ENCODE measurements at places on chromosomes 7 and 10. TPM values are rescaled to one million over a fixed set of nuclear protein-coding genes. Genes with fewer than 3 reads are reported as not detected.

Gene SPDYE1
- total RNA-seq, result not detected

Gene PCLO
- 1.2 TPM for total RNA-seq

Gene OPN1SW
- not detected for total RNA-seq

Gene OR6B1
- not detected for total RNA-seq

Gene GPC2
- 1.2 TPM for total RNA-seq

Gene CFAP58
- 0.86 TPM for total RNA-seq

GRCh38 chr7:36509962-36510361, 120.3 kb downstream of the ANLN start:
- DNase-seq, result no peak

- DNase-seq, result peak; percentile 88
These were observed 859 bp upstream of the CH25H start for GRCh38 chr10:89207801-89208551.

GRCh38 chr7:139203992-139204391, 27.0 kb upstream of the UBN2 start:
- no peak for DNase-seq

DNA sequence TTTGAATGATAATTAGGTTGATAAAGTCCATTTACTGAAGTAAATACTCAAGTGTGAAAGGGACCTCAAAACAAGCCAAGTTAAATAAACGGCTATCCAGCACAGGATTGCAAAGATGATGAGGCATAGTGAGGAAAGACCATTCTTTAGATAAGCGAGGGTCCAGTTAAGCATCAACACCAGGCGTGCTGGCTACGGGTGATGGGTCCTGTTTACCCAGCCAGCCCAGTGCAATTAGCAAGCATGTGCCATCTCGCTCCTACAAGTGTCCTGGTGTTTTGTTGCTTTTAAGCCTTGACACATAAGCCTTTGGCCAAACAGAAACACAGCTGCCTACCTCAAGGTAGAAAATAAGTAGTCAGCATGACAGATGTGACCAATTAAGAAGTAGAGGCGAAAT, 7.1 kb downstream of the NEBL start:
- DNase-seq, result no peak

- no peak for DNase-seq
These were observed 507.4 kb downstream of the ANKRD7 start for GRCh38 chr7:118731854-118732253.

DNA sequence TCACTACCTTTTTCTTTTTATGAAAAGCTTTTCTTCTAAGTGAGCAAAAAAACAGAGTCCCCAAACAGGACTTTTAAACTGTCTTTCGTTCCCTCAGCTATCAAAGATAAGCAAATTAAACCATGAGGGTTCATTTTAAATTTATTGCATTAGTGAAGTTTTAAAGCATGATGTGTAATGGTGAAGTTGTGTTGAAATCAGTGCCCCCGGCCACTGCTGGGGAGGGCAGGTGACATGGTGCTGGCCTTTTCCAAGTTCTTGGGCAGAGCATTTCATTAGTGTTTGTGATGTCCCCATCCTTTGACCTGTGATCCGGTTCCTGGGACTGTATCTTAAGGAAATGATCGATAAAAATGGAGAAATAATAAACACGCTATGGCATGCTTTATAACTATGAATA, 96.0 kb downstream of the EEPD1 start:
- DNase-seq, result no peak

Data from posterior vena cava (tissue), 2 donors.